OCI-LY7 (cell line): ENCODE measurements at places on chromosomes 12 and 14. TPM values are rescaled to one million over a fixed set of nuclear protein-coding genes. Genes with fewer than 3 reads are reported as not detected.

DNA sequence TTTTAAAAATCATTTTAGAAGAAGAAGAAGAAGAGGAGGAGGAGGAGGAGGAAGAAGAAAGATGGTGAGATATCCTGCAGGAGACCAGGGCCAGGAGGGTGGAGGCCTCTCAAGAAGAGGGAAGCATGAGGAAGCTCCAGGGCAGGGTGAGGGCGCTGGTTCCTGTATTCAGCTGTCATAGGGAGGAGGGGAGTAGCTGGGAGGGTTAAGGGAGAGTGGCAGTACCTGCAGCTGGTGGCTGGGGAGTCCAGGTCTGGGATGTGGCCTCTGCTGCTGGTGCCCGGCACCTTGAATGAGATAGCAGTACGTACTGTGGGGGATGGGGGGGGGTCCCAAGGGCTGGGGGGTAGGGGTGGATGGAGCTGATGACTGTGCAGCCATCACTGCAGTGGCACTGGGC is 9.8 kb downstream of the RBP5 start:
- no peak for DNase-seq

- DNase-seq: no peak
Measured at GRCh38 chr12:40648519-40648918, 43.7 kb upstream of the CNTN1 start.

Gene CIPC
- 20.9 and 24.1 TPM in 2 replicates for total RNA-seq

Gene ZDHHC22
- total RNA-seq: not detected in 2 replicates

DNA sequence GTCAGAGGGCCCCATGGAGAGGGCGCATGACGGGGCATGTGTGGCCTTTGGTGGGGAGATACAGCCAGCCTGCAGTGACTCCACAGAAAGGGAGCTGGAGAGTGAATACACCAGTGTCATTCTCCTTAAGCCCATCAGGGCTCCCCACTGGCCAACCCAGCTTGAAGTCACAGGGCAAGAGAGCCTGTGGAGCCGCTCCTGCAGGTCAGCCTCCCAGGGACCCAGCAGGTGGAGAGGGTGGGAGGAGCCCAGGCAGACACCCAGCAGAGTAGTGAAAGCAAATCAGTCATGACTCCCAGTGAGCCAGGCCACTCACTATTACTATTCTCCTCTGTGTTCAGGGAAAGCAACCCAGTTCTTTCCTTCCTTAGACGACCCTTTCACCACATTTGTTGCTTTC is 110.0 kb upstream of the CPM start:
- no peak for DNase-seq

DNA sequence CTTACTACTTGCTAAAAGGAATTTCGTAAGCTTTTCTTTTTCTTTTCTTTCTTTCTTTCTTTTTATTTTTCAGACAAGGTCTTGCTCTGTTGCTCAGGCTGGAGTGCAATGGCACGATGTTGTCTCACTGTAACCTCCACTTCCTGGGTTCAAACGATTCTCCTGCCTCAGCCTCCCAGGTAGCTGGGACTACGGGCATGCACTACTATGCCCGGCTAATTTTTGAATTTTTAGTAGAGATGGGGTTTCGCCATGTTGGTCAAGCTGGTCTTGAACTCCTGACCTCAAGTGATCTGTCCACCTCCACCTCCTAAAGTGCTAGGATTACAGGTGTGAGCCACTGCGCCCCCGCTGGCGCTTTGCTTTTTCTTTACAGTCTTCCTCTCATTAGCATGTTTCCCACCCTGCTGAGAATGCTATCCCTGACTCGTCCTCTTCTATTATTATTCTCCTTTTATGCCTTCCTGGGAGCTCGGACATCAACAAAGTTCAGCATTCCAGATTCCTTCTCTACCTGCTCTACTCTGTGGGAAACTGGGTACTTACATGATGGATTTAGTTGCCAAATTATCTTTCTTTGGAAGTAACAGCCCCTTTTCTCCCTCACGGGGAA is 3.1 kb downstream of the MTHFD1 start:
- DNase-seq: no peak

GRCh38 chr12:59396919-59397318 is 198.9 kb upstream of the SLC16A7 start:
- no peak for DNase-seq

Gene EXOC3L4
- not detected in 2 replicates for total RNA-seq

Gene SERPINA6
- not detected in 2 replicates for total RNA-seq

- DNase-seq: no peak
Measured at GRCh38 chr14:58663494-58664111, 25.8 kb downstream of the DACT1 start.

Gene COL2A1
- total RNA-seq: 0.08 TPM in 1 of 2 replicates, not detected in the other

DNA sequence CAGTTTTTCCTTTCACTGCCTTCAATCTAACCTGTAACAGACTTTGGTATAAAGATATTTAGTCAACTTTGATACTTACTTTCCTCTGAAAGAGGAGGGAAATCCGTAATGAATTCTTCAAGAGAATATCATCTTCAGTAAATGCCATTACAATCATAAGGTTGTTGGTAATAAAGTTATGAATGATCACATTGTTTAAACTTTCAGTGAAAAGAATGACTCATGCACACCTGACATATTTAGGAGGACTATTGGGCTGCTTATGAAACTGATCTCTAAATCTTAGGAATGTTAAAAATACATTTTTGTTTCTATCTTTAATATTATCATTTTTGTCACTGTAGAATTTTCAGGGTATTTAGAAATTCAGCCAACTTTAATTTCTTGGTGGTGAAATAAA is 474.7 kb downstream of the SLC16A7 start:
- no peak for DNase-seq

DNA sequence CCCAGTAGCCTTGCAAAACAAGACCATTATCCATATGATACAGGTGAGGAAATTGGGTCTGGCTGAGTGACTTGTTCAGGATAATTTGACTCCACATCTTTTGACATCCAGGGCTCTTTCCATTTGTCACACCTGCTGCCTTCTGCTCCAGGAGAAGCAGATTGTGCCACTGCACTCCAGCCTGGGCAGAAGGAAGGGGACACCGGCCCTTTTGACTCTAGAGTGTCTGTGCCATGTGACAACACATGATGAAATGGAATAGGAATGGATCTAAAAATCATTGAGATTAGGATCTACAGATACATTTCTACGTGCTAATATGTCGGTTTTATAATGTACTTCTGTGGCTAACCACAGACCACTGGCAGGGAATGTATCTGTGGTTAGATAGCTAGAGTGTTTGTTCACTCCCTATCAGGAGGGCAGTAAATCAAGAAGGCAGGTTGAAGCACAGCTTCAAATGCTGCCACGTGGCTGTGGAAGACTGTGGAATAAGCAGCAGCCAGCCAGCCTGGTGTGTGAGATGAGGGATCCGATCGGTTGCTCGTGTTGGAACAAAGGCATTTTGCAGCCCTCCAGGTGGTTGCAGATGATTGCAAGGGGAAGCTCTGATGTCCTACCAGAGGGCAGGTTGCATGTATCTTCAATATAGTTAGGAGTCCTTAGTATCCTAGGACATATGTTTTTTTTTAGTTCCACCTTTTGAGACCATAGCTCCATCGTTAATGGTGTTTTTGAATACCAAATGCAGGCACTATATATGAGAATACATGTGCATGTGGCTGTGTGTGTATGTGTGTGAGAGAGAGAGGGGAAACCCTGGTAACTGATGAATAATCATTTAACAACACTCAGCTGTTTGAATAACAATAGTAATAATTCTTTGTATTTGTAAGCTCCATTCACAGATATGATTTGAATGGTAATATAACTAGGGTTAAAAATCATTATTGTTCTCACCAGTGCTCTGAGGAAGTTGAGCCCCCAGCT is 28.6 kb downstream of the EML1 start:
- no peak for DNase-seq

Gene LPAR5
- total RNA-seq: 25.3 and 25.6 TPM in 2 replicates

Gene CRIP1
- 1.5 TPM in 1 of 2 replicates, not detected in the other for total RNA-seq

- no peak for DNase-seq
Measured at GRCh38 chr12:16310934-16311333, 33.4 kb upstream of the SLC15A5 start.

DNA sequence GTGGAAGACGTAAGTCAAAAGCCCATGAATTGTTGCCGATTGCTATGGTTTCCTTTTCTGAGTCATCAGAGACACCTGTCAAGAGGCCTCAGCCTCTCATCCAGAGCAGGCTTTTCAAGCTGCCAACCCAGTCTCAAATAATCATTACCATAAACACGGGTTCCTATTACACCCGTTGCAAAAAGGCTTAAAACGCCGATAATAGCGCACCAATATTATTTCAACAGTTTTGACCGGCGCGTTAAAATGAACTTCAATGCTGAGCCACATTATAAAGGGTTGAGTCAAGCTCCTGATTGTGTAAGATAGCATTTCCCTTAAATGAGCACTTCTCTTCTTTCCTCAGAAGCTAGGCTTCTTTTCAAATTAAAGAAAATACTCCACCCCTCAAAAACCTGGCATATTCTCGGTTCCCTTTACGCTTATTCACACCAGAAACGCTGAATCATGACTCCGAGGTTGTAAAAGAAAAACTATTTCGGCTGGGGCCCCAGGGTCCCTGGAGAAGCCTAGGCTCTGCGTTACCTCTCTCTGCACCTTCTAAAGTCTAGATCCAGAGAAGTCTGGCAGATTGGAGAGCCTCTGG is 1.4 kb downstream of the TMTC1 start:
- DNase-seq: no peak

GRCh38 chr12:19546611-19547162 is 107.4 kb downstream of the AEBP2 start:
- DNase-seq: no peak

DNA sequence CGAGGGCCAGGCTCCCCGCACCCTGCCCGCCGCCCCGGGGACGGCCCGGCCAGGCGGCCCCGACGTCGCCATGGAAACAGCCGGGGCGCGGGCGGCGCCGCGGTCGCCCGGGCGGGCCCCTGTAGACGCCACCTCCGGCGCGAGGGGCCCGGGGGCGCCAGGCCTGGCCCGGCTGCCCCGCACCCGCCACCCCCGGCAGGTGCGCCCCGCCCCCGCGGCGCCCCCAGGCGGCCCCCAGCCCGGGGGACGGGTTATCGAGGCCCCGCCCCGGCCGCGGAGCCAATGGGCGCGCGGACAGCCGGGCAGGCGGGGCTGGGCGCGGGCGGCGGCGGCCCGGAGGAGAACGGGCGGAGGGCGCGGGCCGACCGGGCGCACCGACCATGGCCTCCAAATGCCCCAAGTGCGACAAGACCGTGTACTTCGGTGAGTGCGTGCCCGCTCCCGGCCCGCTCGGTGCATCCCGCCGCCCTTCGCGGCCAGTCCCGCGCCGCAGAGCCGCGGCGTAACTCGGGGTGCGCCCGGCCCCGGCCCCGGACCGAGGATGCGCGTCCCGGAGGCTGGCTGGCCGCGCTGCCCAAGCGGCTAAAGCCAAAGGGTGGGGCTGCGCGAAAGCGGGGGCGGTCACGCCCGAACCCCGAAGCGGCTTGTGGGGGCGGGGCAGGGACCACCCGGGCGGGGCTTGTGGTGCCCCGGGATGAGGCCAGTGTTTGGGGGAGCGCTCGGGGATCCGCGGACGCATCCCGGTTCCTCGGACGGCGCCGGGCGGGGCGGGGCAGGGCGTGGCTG is at the start of gene CRIP2:
Gene CRIP2 (plus strand): TSS at position 339 of the 786 bp plus-strand sequence. CDS start 42 bp downstream, at position 381.
- no peak for DNase-seq

DNA sequence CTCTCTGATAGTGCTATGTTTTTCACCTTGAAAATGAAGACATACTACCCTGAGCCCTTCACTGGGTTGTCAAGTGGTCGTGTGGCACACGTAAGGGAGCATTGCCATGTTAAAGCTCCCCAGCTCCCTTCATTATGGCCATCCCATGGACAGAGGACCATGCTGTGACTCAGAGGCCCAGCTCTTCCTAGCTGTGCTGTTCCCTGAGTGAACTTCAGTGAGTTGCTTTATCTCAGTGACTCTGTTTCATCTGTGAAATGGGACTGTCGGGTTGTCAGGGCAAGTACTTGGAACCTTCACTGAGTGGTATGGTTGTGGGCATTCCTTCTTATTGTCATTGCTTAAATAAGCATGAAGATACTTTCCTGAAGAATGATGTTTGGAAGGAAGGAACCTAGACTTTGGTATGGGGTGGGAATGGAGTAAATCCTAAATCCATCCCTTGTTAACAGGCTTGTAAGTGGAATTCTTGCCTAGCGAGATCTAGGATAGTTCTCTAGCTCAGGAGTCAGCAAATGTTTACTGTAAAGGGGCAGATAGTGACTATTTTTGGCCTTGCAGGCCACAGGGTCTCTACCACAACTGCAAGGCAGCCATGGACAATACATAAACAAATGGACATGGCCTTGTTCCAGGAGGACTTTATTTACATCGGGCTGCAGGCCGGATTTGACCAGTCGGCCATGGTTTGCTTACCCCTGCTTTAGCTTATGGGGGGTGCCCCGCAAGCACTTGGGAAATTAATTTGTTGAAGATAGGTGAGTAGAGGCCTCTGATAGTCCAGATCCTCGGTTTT is 283.5 kb downstream of the ZFP36L1 start:
- no peak for DNase-seq

Gene SLC2A3
- 16.3 and 17.9 TPM in 2 replicates for total RNA-seq

DNA sequence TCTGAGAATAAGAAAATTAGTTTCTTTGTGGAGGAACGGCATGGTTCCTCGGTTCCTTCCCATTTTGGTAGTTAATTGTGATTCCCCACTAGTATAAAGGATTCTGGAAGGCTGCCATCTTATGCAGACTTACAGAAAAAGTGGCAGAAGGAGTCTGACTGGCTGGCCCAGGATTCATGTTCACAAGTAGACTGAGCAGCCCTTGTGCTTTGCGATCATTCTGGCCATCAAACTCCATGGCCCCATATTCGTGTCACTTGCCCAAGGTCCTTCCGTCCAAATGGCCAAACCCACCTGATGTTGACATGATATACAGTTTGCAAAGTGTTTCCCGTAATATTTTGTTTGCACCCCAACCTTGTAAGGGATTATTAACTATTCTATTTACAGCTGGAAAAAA is 297.2 kb upstream of the AMIGO2 start:
- no peak for DNase-seq

Gene PLA2G1B
- total RNA-seq: not detected in 2 replicates

DNA sequence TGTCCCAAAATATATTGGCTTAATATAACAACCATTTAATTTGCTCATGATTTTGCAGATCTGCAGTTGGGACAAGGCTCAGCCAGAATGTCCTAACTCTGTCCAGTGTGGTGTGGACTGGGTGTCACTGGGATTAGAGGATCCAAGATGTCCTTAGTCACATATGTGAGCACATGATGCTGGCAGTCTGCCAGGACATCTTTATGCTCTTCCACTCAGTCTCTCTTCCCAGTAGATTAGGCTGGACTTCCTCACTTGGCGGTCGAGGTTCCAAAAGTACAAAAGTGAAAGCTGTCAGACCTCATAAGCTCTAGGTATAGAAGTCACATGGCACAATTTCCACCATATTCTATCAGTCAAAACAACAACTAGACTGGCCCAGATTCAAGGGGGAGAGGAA is 167.9 kb upstream of the NTF3 start:
- DNase-seq: no peak

Gene FAM186B
- total RNA-seq: 2.4 and 2.8 TPM in 2 replicates

DNA sequence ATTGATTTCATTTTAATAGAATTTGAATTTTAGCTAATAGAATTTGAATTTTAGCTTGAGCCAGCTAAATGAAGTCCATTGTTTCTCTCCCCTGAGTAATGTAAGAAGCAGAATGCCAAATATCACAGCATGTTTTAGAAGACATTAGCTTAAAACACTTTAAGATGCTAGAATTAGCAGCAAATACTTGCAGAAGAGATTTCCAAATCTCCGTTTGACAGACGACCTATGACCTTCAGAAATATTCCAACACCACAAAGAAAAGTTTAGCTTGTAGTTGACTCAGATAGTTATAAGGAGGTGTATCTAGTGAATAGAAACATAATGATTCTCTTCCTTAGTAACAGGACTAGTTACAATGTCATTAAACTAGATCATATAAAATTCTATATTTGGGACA is 51.7 kb upstream of the MYF6 start:
- no peak for DNase-seq

- DNase-seq: no peak
Measured at GRCh38 chr14:95526483-95527386, 8.1 kb upstream of the GLRX5 start.

- DNase-seq: no peak
Measured at GRCh38 chr12:89846473-89847055, 137.9 kb upstream of the ATP2B1 start.

Gene CFAP54
- total RNA-seq: 0.53 TPM in 1 of 2 replicates, not detected in the other

Gene PFDN5
- total RNA-seq: 264 TPM in 2 replicates
